ENCODE measurements at places on chromosomes 12 and 14.
A peak's percentile ranks its signal among the peaks of the same experiment; 100 is the strongest.

DNA sequence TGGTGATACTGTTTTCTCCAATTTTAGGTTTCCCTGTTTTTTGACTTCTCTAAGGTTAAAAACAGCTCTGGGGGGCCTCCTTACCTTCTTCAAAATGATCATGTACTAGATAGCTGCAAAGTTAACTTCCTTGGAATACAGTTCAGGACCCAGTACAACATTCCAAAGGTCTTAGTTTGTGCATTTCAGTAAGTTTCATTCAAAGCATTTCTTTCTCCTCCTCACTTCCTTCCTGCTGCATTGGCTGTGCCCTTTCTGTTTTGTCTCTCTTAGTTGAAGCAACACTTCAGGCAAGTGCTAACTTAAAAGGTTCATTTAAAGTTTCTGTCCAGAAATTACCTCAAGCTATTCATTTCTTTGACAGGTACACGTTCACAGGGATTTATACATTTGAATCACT, 95.7 kb downstream of the SCN8A start:
- DNase-seq, result no peak

- DNase-seq, result no peak
These were observed 239.0 kb upstream of the ATP2B1 start for GRCh38 chr12:89947437-89948270.

- DNase-seq, result no peak
These were observed 630 bp downstream of the ALDH1L2 start for GRCh38 chr12:105083551-105084105.

GRCh38 chr12:120301962-120302815, at the start of gene SIRT4:
SIRT4 (plus strand) TSS chr12:120302321; CDS start chr12:120303562, 1,241 bp downstream.
- peak; percentile 90 for DNase-seq

DNA sequence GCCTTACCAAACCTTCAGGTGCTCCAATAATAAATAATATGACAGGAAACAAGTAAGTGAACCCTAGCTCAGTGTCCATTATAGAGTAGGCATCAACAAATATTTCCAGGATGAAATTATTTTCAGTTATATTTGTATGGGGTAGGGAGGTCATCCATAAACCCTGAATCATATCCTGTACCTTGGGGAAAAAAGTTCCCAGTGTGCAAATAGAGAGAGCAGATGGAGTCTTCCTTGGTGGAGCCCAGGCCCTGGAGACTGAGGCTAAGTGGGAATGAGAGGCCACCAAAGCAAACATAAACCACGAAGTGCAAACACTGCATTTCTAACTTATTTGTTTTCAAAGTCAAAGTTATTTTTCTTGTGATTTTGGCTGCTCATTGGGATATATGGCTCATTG, 8.5 kb upstream of the ERP27 start:
- no peak for DNase-seq
